ENCODE measurements at places on chromosomes 11 and 22.

- DNase-seq: no peak
Measured at GRCh38 chr22:23126165-23127054, 15.4 kb downstream of the RSPH14 start.

DNA sequence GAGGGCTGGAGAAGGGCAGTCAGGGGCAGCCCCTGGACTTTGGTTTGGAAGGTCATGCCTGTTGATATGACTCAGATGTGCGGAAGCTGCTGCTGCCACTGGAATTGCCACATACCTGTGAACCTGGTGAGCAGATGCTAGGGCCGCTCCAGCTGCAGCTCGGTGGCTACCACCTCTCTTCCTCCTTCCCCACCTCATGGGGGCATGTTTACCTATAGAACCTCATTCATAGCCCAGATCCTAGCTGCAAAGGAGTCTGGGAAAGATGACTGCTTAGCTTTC is 17.5 kb upstream of the TSPAN18 start:
- no peak for DNase-seq

- no peak for DNase-seq
Measured at GRCh38 chr11:45664376-45665205, 831 bp downstream of the CHST1 start.

DNA sequence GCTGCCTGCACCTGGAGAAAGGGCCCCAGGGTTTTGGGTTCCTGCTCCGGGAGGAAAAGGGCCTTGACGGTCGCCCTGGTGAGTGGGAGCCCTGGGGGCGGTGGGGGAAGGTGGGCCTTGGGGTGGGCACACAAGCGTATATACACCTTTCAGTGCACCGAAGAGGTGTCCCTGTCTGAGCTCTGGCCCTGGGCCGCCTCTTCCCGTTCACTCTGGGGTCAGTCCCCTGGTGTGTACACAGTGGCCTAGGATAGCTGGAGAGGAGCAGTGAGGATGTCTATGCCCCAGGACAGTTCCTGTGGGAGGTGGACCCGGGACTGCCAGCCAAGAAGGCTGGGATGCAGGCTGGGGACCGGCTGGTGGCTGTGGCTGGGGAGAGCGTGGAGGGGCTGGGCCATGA is 2.8 kb downstream of the NHERF4 start:
- DNase-seq: no peak

DNA sequence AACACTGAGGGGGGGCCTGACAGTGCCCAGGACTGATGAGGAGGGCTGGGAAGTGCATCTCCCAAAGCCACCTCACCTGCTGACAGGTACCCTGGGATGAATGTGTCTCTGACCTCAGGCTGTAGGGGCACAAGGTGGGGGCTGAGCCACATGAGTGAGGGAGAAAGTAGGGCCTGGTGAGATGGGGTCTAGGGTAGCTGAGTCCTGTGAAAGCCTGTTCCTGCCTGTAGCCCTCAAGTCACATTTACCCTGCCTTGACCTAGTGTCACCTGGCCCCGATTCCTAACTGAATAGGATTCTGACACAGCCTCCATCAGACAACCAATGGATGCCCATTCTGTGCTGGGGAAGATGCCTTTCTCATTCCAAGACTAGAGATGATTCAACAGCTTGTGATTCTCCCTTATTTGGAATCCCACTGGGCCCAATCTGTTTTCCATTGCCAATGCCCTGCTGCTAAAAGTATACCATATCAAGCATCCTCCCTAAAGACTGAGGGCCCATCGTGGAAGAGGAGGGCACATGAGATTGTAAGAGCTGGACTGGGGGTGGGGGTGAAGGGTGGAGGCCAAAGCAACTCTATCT is 11.1 kb upstream of the RFPL1 start:
- DNase-seq: no peak

DNA sequence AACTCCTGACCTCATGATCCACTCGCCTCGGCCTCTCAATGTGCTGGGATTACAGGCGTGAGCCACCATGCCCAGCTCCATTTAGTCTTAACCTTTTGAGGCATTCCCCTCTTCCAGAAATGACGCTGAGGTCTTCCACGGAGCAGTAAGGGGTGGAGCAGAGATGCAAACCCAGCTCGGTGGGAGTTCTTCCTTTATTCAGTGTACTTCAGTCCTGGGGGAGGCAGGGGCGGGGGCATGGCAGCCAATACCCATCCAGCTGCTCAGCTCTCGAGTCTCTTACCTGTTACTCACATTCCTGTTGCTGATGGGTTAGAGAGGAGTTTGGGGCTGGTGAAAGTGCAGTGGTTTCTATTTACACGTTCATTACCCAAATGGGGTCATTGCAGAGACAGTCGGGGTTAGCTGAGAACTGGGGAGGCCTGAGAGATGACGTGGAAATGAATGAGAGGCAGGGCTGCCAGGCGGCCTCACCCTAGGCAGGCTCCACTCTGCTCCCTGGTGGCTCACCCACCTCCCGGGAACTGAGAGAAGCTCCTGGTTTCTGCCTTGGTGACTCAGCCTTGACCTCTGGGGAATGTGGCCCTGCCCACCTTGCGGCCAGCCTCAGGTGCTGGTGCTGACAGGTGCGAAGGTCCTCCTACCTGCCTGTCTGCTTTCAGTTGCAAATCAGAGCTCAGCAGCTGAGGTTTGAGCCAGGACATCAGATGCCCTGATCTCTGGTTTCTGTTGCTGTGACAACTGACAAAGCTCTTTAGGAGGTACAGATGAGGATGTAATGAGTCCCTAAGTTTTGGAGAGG is 13.4 kb upstream of the ST14 start:
- peak; percentile 23 for DNase-seq

GRCh38 chr22:49532869-49533802 is 294.5 kb downstream of the BRD1 start:
- peak; percentile 7 for DNase-seq

DNA sequence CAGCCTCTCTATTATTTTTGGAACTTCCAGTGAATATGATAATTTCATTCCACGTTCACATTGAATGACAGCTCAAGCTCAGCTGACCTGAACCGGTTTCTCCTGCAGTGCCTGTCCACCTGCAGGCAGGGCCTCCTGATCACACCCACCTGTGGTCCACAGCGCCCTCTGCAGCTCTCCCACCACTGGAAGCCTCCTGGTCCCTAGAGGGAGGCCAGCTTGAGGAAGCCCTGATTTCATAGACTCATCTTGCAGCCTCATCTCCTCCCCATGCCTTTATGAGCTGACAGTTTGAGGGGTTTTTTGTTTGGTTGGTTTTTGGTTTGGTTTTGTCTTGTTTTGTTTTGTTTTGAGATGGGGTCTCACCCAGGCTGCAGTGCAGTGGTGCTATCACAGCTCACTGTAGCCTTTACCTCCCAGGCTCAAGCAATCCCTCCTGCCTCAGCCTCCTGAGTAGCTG is 29.9 kb upstream of the MALAT1 start:
- peak; percentile 23 for DNase-seq

GRCh38 chr11:93718057-93718563 is 23.2 kb downstream of the TAF1D start:
- DNase-seq: no peak

DNA sequence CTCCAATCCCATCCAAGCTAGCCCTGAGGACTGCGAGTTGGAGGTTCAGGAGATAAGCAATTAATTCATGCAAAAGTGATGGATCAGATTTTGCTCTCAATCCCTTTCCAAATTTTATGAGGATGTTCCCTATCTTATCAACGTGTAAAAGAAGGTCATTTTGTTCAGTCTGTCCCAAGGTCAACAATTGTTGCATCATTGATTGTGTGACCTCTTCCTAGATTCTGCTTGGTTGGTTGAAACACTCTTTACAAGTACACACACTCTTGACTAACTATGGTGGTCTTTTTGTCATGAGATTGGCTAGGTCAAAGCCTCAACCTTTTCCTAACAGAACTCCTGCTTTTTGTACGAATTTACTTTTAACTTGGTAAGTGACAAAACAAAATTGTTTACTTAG is 41.7 kb downstream of the COMMD9 start:
- DNase-seq: no peak

- no peak for DNase-seq
Measured at GRCh38 chr22:20196094-20196842, 45.4 kb upstream of the CCDC188 start.

DNA sequence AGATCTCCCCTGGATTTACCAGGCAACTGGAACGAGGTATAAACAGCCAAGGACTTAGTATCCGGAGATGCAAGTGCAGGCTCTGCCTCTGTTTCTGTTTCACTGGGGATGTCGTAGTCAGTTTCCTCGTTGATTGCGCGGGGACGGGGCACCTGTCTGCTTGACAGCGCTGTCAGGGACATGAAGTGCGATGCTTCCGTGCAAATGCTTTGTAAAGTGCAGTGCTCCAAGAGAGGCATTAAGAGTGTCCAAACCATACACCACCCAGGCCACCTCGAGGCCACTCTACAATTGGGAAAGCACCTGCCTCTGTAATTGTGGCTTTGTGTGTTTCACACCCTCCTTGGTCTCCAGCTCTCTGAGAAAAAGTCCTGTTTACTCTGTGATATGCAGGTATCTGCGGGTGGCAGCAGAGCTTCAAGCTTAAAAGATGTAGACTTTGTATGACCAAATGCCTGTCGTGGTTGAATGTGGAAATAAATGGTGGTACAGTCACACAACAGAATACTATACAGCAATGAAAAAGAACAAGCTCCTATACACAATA is 18.6 kb upstream of the CD5 start:
- DNase-seq: peak; percentile 5

DNA sequence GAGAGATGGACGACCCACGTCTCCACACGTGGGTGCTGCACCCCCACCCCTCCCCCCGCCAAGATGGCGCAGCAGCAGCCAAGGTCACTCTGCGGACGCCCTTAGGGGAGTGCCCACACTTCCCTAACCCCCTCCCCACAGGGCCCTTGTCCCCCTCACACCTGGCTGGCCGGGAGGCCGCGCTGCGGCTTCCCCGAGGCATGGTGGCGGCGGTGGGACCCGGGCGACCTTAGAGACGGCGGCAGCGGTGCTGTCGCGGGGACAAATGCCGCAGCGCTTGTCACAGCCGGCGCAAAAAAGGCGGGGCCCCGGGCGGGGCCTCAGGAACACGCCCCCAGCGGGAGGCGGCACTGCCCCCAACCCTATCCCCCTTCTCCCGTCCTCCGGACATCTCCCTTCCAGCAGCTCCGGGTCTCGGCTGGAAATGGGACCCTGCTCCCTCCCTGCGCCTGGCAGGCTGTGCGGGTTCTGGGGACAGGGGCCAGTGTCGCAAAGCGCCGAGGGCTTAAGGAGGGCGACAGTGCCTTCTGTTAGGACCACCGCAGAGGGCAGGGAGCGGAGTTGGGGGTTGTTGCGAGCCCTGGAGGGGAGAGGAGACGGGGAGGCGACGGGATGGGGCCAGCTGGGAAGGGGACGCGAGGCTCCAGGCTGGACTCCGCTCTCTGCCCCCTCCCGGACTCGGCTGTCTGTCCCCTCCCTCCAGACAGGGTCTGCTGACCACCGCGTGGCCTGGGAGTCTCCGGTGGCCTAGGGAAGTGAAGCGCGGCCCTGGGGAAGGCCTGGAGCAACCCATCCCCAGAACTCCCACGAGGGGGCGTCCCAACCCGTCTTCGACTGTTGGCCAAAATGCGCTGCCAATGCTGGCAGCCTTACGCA is at the start of gene CHCHD10:
CHCHD10 (minus strand) TSS at position 300 of the 876 bp plus-strand sequence; CDS start at position 202, 98 bp downstream.
- DNase-seq: peak; percentile 31

DNA sequence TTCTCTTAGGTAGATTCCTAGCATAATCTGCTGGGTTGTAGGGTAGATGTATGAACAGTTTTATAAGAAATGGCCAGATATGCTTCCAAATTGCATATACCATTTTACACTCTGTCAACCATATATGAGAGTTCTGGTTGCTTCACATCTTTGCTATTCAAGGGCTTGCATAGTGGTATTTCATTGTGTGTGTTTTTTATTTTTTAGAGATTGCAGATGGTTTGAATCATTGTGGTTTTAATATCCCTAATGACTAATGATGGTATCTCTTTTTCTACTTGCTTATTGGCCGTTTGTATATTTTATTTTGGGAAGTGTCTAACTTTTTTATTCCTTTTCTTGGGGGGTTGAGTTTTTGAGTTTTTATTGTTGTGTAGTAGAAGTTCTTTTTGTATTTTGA is 26.9 kb downstream of the RNF214 start:
- DNase-seq: no peak

DNA sequence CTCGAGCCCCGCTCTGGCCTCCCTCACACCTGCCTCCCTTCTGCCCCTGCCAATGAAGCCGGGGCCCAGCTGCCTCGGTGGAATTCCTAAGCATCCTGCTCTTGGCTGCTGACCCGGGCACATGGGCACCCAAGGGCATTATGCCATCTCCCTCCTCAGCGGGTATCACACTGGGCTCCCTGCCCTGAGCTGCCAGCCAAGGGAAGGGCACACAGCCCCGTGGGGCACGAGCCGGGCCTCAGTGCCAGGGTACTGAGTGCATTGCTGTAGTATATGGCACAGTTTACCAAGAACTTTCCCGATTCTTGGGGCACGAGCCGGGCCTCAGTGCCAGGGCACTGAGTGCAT is 43.8 kb upstream of the JAM3 start:
- DNase-seq: no peak

GRCh38 chr11:104009744-104010143 is 26.7 kb upstream of the DDI1 start:
- DNase-seq: no peak

- no peak for DNase-seq
Measured at GRCh38 chr22:48545987-48546386, 1281.7 kb downstream of the BRD1 start.

DNA sequence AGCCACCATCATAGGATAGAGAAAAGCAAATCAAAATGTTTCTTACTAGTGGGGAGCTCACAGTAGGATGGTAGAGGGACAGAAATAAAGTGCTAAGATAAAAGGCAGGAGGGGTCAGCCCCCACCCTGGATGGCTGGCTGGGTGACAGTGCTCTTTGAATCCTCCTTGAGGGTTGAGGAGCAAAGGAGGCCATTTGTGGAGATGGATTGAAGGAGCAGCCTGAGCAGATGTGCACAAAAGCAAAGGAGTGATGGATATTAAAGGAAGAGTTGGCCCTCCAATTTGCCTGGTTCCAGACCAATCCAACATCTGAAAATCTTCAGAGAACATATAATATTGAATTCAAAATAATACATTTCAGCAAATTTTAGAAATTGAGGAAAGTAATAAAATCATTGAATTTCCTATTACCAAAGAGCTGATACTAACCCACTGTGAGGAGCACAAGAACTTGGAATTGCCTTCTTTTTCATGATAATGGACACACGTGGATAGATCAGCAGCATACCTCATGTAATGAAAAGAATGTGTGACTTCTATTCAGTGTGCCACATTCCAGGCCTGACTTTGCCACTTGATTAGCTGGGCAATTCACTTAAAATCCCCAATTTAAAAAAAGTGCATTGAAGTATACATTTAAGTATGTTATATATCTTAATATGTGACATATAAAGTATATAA is 287.0 kb downstream of the FAT3 start:
- DNase-seq: no peak

- no peak for DNase-seq
Measured at GRCh38 chr22:28141614-28142013, 222.6 kb upstream of the PITPNB start.

- no peak for DNase-seq
Measured at GRCh38 chr22:47111626-47112581, 349.5 kb downstream of the TBC1D22A start.

DNA sequence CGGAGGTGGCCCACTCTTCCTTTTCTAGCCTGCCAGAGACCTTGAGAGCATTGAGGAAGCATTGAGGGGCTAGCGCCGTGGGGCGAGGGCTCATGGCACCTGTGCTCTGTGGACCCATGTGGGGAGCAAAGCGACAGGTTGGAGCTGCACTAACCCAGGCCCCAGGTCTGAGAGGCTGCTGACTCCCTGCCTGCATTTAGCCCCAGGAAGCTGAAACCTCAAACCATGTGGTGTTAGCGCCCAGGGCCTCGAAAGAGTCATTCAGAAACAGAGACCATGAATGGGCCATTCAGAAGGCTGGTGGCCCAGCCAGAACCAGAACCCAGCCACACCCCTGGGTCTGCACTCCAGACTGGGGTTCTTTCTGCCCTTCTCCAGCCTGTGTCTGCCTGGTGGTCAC is 88.6 kb downstream of the BCR start:
- DNase-seq: no peak

GRCh38 chr11:28566339-28567089 is 458.3 kb downstream of the METTL15 start:
- no peak for DNase-seq

All from DMS79 treated with DMSO at 0.1 percent for 48 hours (cell line).